ENCODE measurements at places on chromosomes 5 and 9. TPM values are rescaled to one million over a fixed set of nuclear protein-coding genes. Genes with fewer than 3 reads are reported as not detected.

UCK1 gene
- 20.5 TPM for total RNA-seq

ADGRD2 gene
- not detected for total RNA-seq

PCDHGA12 gene
- 4.1 TPM for total RNA-seq

IL4 gene
- not detected for total RNA-seq

SIMC1 gene
- total RNA-seq, result 1.5 TPM

NTNG2 gene
- 0.05 TPM for total RNA-seq

LHFPL2 gene
- 67.7 TPM for total RNA-seq

CCL27 gene
- not detected for total RNA-seq

FOXI1 gene
- not detected for total RNA-seq

LCN9 gene
- total RNA-seq, result not detected
